Activated CD4-positive, CD25-positive, alpha-beta regulatory T cell treated with anti-CD3 and anti-CD28 coated beads, Interleukin-2, amount 50 U/mL, for 16 hours (primary cell): ENCODE measurements at places on chromosomes 13 and 19.

DNA sequence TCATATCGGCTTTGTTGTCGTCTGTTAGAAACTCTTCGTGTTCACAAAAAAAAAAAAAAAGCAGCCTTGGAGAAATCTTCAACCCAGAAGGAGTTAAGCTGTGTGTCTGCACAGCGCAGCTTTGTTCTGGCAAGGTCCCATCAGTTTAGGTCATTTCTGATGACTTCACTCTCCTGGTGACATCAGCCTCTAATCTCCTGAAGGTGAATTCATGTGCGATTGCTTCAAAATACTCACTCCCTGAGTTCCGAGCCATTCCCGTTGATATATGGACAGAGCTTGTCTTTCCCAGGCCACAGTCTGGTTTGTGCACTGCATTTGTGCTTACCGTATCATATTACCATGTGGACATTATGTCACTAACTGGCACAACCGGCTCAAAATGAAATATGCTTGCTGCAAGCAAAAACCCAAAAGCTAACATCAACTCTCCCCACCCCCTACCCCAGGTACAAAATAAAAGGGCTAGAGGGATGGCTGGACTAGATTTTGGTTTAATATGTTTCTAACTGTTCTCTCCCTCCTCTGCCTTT lies 342.4 kb downstream of the KCNRG start:
- no peak for DNase-seq

DNA sequence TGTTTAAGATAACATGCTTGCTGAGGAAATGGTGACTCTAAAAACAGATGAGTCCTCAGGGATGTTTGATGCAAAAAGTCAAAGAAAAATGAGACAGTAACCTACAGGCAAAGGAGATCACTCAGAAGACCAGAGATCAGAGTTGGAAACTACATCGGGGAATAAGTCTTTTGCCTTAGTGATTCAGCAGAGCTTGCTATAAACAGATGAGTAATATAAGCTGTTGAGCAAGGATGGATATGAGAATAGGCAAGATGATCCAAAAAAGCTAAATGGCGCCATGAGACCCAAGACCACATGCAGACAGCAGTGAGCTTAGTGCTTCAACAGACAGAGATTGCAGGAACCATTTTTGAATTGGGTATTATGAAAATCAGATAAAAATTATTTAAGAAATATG lies 168.6 kb downstream of the POSTN start:
- DNase-seq: no peak

GRCh38 chr13:109781384-109782065 lies 4.9 kb downstream of the IRS2 start:
- no peak for DNase-seq

DNA sequence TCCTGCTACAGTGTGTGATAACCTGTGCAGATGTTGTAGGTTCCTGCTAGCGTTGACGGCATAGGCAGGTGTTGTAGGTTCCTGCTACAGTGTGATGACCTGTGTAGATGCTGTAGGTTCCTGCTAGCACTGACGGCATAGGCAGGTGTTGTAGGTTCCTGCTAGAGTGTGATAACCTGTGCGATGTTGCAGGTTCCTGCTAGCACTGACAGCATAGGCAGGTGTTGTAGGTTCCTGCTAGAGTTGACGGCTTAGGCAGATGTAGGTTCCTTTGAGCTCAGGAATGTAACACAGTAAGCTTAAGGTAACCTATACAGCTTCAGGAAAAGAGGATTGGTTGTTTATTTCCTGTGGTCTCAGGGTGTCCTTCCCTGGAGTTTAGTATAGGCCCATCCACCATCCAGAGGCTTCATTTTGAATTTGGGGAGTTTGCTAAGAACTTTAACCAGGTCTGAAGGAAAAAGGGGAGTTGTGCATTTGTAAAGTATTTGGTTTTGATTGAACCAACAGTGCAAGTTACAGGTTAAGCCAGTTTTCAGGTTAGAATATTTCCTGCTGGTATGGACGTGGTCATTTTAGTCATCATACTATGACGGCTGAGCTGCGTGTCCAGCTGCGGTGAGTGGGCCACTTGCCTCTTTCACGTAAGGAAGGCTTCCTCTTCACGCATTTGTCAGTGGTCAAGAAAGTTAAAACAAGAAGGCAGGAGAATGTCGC lies 53.8 kb downstream of the ATP11A start:
- no peak for DNase-seq

GRCh38 chr13:45799451-45799850 lies 52.1 kb downstream of the SIAH3 start:
- DNase-seq: no peak

- no peak for DNase-seq
Measured at GRCh38 chr13:26382366-26382765, 128.4 kb downstream of the CDK8 start.

DNA sequence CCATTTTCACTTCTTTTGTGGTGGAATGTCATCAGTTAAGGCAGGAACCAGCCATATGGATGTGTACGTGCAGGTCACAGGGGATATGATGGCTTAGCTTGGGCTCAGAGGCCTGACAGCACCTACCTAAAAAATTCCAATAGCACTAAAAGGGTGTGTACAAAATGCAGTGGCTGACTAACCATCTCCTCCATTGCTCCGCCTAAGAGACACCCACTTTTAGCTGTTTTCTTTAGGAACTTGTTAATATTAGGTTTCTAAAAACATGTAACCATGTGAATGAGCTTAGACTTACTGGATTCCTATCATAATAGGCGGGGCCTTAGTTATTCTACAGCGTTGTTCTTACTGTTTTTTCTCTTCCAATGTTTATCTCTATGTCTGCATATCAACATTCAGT lies 25.8 kb downstream of the GP6 start:
- DNase-seq: no peak

GRCh38 chr13:21736926-21737325 lies 66.1 kb downstream of the FGF9 start:
- DNase-seq: no peak

DNA sequence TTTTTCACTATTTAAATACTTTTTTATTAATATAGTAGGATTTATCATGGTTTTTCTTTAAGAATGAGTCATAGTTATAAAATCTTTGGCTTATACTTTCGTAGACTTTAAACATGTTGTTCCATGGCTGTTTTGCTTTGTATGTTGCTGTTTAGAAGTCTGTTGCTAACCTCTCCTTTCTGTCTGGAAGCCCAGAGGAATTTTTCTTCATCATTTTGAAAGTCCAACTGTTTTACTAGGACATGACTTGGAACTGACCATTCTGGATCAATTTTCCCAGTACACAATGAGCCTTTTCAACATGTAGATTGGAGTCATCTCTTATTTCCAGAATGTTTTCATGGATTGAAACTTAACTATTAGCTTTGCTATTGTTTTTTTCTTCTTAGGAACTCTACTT lies 7.9 kb downstream of the CAB39L start:
- DNase-seq: no peak

DNA sequence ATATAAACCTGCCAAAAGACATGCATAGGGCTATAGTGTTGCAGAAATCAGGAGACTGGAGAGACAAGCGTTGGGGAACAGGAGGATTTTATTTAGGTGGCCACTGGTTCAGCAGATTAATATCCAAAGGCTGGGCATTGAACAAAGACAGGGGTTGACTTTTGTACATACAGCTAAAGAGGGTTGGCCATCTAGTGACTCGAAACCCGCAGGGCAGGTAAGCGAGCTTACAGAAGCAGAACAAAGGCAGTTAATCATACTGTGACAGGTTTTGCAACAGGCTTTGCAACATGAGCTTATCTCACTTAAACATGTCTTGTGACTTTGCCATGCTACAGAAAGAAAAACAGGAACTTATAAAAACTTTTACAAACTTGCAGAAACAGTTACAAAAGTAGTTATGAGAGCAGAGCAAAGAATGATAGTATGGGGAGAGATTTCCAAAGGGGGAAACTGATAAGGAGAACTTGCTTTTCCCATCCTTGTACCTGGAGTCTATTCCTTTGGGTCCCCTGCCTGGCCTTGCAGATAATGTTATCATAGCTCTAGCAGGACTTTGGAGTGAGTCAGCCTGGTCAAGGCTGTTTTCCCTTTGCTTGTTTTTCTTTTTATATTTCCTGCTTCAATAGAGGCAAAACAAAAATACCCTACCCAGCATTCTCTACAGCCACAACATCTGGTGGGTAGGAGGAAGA lies 234.2 kb downstream of the PCDH17 start:
- no peak for DNase-seq

GRCh38 chr13:112895521-112896465 lies 73.2 kb upstream of the MCF2L start:
- no peak for DNase-seq

DNA sequence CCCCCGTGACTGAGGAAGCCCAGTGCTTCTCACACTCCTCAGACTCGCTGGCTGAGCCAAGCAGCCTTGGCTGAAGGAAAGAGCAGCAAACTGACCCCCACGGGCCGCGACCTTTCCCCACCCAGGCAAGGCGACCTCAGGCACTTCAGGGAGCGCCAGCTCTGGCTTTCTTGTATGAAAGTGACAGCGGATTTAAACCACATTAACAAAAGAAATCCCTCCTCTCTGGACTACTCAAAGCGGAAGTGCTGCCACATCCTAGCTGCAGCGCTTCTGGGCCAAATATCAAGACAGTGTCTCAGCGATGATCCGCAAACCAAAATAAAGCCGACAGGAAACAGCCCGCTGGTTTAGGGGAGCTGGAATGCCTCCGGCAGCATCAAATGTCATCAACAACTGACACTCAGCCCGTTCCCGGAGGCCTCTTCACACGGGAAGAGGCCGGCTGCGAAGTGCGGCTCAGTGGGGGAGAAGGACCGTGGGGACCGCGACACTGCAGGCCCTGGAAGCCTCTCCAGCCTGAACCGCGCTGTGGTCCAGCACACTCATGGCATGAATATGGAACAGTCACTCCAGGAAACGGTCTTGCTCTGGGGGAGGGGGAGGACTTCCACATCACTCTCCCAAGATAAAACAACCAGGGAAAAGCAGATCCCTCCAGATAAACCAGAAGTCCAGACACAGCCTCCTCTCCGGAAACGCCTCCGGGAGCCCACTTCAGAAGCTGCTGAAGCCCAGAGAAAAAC lies 1.4 kb downstream of the RASA3 start:
- no peak for DNase-seq

DNA sequence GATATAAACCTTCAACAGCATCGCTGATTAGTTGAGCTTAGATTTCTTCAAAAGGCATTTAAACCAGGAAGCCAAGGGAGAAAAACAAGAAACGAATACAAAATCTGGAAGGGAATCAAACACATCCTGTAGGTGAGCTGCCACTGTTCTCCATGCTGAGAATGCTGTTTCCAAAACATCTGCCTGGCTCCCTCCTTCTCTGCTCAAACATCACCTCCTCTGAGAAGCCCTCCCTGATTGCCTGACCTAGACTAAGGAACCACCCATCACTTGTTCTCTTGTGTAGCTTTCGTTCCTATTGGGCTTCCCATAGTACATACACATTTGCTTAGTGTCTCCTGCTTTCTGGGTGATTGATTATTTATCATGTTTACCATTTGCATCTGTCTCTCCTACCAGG lies 152.7 kb downstream of the CACNA1A start:
- DNase-seq: no peak

- DNase-seq: peak; percentile 77
Measured at GRCh38 chr19:16829010-16829821, at the start of gene SIN3B. Gene SIN3B (plus strand): TSS chr19:16829398. CDS start chr19:16829421, 23 bp downstream.

GRCh38 chr13:36432106-36432544 lies at the start of gene CCNA1:
Gene CCNA1 (plus strand): TSS chr13:36432495. CDS start chr13:36433057, 562 bp downstream.
- no peak for DNase-seq

DNA sequence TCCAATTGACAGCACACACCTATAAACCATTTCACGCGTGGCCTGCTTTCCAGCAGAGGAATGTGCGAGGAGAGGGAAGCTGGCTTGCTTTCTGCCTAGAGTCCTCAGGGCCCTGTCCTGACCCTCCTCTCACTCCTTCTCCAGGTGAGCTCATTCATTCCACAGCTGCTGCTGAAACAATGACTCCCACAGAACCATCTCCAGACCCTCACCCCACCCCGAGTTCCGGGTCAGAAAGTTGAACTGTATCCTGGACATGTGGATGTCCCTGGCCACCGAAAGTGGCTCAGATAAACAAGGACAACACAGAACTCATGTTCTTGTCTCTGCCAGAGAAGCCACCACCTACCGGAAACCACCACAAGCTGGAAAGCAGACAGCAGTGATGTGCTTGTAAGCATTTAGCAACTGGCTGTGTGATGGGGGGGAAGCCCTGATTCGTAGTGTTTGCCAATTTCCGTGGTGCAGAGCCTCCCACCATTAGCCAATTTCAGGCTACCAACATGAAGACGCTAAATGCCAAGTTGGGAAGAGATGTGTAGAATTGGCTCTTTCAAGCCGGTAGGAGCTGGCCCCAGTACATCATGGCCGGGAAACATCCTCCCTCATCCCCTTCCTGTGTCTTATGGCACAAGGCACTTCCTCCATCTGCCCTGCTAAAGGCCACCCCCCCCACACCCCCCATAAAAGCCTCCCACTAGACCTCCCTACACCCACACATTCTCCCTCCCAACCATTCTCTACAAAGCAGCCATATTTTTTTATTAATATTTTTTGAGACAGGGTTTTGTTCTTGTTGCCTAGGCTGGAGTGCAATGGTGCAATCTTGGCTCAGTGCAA lies 5.0 kb downstream of the SYCE2 start:
- no peak for DNase-seq

- no peak for DNase-seq
Measured at GRCh38 chr13:48648446-48648845, 5.3 kb upstream of the CYSLTR2 start.

- DNase-seq: no peak
Measured at GRCh38 chr13:23679220-23679619, 109.0 kb downstream of the TNFRSF19 start.

GRCh38 chr13:110014719-110015118 lies 228.3 kb upstream of the IRS2 start:
- no peak for DNase-seq

DNA sequence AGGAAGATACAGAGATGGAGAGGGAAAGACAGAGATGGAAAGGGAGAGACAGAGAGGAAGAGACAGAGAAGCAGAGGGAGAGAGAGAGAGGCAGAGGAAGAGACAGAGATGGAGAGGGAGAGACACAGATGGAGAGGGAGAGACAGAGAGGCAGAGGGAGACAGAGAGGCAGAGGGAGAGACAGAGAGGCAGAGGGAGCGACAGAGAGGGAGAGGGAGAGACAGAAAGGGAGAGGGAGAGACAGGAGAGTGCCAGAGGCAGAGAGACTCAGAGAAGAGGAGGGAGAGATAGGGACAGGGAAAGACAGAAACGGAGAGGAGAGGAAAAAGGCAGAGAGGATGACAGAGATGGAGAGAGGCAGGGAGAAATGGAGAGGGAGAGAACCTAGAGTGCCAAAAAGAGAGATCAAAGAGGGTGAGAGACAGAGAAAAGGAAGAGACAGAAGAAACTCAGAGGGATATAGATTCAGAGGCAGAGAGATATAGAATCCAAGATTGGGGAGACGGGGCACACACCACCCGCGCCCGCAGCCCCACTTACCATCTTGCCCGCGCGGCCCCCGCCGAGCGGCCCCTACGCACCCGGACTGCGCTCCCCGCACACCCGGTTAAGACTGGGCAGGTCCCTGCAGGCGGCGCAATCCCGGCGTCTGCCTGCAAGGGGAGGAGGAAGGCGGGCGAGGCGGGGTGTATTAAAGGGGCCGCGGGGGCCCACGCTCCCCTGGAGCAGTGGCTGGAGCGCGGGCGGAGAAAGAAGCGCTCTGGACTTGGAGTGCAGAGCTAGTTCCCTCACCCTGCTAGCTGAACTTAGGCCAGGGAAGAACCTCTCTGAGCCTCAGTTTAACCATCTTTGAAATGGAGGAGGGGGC lies 10.7 kb downstream of the TM6SF2 start:
- DNase-seq: no peak

- no peak for DNase-seq
Measured at GRCh38 chr19:18504886-18505610, 16.8 kb downstream of the ELL start.
